Renal cortex interstitium (tissue), 15 donors: ENCODE measurements at places on chromosomes 3 and 15. TPM values are rescaled to one million over a fixed set of nuclear protein-coding genes. Genes with fewer than 3 reads are reported as not detected.

The EIF4G1 gene
- 242 TPM for polyA plus RNA-seq

- DNase-seq: no peak
Measured at GRCh38 chr3:38219609-38220197, 45.9 kb upstream of the SLC22A13 start.

- DNase-seq: no peak
Measured at GRCh38 chr3:172138193-172138537, 98.8 kb downstream of the FNDC3B start.

The RYK gene
- polyA plus RNA-seq: 92.9 TPM

The DAZL gene
- not detected for polyA plus RNA-seq

The ATP10A gene
- 2.1 TPM for polyA plus RNA-seq

The SAMD7 gene
- polyA plus RNA-seq: not detected

- DNase-seq: no peak
Measured at GRCh38 chr3:16103472-16103871, 71.0 kb upstream of the GALNT15 start.

DNA sequence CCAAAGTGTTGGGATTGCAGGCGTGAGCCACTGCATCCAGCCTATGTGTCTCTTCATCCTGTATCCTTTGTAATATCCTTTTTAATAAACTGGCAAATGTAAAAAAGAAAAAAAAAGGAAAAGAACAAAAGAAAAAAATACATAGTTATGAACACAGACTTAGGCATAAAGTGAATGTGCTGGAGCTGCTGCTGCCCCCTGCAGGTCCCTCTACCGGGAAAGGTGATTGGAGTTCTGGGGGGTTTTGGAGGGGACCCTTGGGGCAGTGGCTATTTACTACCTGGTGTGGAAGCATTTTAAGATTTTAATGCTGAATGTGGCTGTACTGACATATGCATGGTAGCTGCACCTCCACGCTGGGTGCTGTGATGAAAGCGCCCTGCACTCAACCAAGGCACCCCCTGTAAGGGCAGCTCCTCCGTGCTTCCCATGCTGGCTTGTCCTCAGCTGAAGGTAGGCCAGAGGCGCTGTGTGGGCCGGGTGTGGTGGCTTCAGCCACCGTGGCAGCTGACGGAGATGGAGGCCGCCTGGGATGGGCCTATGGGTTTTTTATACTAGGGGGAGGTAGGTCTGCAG lies 49.9 kb downstream of the RPLP1 start:
- DNase-seq: no peak

- DNase-seq: no peak
Measured at GRCh38 chr3:140711390-140712035, 33.6 kb downstream of the TRIM42 start.

DNA sequence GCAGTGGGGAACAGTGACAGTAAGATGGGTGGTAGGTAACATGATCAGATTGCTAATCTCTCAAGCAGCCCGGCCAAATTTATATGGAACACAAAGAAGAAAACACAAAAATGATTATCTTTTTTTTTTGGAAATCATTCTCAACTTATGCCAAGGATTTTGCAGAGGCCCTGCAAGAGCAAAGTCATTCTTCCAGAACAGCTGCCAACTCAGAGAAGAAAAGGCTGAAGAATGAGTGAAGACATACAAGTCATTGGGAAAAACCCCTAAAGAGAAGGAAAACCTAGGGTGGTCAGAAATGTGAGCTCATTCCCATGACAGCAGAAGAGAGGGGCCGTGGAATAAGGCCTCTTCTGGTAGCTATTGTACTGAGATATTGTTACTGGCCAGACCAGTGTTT lies 246.7 kb downstream of the SHOX2 start:
- no peak for DNase-seq

The FAM3D gene
- 0.85 TPM for polyA plus RNA-seq

DNA sequence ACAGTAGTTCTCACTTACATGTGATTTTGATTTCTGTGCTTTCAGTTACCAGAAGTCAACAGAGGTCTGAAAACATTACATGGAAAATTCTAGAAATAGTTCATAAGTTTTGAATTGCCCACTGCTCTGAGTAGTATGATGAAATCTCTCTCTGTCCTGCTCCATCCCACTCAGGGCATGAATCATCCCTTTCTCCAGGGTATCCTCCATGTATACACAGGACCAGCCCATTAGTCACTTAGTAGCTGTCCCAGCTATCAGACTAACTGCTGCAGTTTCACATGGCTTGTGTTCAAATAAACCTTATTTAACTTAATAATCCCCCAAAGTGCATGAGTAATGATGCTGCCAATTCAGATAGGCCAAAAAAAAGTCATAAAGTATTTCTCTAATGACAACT lies 38.6 kb downstream of the EPHA3 start:
- DNase-seq: no peak

The GOLGA6D gene
- 0.40 TPM for polyA plus RNA-seq

GRCh38 chr3:38986901-38987300 lies 64.8 kb downstream of the SCN11A start:
- DNase-seq: no peak
